NCI-H146 (cell line): ENCODE measurements at places on chromosomes 7 and 10.

DNA sequence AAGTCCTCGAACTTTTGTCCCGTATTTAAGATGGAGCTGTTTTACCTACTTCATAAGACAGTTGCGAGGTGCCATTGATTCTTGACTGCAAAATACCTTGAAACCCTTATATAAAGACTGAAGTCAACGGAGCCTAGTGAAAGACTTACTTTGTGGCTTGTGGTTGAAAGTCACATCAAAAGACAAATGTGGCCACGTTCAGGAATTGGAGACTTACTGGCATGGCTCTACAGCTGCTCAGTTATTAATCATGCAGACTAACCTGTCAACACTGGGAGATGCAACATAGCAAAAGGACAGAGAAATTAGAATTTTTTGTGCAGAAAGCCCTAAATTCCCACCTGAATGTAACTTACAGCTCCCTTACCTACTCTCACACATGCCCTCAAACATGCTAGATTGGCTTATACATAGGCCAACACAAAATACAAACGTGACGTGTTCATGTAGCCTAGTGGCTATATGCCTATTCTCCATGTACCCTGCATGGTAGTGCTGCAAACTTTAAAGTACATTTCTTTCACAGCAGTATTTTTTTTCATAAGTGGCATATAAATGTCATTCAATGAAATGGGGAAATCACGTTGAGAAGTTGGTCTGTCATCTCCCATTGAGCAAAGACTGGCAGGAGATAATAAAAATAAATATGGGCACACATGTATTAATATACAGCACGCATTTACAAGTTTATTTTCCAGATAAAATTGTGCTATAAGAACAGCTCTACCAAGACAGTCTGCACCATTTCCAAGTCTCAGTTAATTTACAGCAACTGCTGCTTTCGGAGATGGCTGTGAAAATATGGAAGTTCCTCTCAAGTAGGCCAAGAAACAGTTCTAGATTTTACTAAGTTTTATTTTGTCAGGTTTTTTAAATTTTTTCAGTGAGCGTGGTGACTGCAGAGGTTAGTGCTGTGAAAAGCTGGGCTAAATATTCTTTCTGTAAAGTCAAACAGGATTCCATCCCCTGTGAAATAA, 170.4 kb upstream of the C7orf33 start:
- no peak for DNase-seq

DNA sequence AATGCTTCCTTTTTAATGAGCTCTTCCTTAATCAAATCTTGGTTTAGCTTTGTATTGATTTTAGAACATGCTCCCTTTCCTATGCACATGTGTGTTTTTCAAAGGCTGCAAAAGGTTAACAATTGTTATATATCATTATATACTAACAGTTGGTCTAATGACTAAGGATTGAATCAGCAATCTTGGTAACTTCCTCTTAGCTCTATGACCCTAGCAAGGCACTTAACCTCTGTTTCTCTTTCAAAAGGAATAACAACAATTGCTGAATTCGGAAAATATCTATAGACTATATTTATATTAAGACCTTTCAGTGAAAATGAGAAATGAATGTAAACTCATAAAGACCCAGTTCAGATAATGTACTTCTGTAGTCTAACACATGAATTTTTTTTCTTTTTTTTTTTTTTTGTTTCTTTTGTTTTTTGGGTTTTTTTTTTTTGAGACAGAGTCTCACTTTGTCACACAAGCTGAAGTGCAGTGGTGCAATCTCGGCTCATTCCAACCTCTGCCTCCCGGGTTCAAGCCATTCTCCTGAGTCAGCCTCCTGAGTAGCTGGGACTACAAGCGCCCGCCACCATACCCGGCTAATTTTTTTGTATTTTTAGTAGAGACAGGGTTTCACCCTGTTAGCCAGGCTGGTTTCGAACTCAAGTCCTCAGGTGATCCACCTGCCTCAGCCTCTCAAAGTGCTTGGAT, 48.8 kb downstream of the HOXA1 start:
- no peak for DNase-seq

GRCh38 chr7:132685277-132685676, 109.0 kb upstream of the PLXNA4 start:
- DNase-seq = no peak

- no peak for DNase-seq
These were observed 381.2 kb upstream of the MGMT start for GRCh38 chr10:129085811-129086210.

GRCh38 chr10:63155388-63156020, 22.4 kb downstream of the NRBF2 start:
- no peak for DNase-seq

GRCh38 chr7:88357294-88357693, 50.6 kb upstream of the STEAP4 start:
- no peak for DNase-seq

DNA sequence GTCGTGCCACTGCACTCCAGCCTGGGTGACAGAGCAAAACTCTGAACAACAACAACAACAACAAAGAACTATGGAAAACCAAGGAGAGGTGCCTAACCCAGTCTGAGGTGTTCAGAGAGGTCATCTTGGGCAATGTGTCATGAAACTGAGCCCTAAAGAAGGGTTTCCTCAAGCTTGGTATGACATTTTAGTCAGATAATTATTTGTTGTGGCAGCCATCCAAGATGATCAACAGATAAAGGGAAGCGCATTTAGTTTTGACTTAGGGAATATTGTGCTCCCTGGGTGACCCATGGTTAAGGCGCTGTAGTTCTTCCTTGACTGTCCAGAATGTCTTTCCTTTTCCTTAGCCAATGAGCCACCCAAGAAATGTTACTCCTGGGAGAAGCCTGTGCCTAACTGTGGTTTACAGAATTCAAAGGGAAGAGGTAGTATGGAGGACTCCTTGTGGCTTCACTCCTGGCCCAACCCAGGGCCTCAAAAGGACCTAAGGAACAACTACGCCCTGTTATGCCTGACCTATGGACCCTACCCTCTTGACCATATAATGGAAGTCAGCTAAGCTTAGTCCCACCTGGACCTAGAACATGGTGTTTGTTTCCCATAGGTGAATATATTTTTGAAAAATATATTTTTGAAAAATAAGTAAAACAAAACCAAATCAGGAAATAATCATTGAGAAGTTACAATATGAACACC, 42.4 kb downstream of the TPST1 start:
- peak; percentile 4 for DNase-seq

DNA sequence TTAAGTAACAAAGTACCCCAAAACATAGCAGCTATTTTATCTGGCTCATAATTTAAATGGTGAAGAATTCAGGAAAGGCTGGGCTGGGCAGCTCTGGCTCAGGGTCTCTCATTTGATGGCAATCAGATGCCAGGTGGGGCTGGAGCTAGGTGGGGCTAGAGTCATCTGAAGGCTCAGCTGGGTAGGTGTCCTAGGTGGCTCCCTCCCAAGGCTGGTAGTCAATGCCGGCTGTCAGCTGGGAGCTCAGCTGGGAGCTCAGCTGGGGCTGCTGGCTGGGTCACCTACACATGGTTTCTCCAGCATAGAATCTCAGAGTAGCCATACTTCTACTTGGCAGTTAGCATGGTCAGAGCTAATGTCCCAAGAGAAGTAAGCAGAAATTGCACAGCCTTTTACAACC, 34.1 kb downstream of the OSBPL3 start:
- DNase-seq = peak; percentile 50

GRCh38 chr10:132173185-132173584, 13.6 kb upstream of the DPYSL4 start:
- no peak for DNase-seq

GRCh38 chr7:1743481-1744230, 73.6 kb downstream of the ELFN1 start:
- no peak for DNase-seq

GRCh38 chr7:29102558-29103151, 43.7 kb downstream of the CPVL start:
- peak; percentile 65 for DNase-seq

GRCh38 chr10:16646181-16647059, 124.7 kb upstream of the C1QL3 start:
- no peak for DNase-seq

GRCh38 chr7:120833546-120833945, 24.4 kb downstream of the TSPAN12 start:
- peak; percentile 1 for DNase-seq

- no peak for DNase-seq
These were observed 33.9 kb downstream of the MALSU1 start for GRCh38 chr7:23332910-23333612.

DNA sequence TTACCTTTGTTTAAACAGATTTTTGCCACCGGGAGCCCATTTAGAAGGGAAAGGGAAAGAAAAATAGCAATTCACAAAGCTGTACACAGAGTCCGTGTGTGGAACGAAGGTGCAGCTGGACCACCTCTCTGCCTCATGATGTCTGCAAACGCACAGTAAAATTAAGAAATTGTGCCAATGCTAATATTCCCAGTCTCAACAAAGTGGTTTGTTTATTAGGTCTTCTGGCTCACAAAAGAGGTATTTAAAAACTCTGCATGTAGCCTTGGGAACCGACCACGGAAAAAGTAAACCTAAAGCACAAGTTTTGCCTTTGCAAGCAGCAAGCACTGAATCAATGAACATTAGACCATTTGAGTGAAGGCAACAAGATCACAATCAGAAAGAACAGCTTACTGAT, 57.7 kb downstream of the CREB3L2 start:
- DNase-seq = no peak

GRCh38 chr7:143496263-143496662, 18.6 kb downstream of the TAS2R41 start:
- no peak for DNase-seq

GRCh38 chr7:116259156-116259870, 49.0 kb downstream of the TES start:
- no peak for DNase-seq

DNA sequence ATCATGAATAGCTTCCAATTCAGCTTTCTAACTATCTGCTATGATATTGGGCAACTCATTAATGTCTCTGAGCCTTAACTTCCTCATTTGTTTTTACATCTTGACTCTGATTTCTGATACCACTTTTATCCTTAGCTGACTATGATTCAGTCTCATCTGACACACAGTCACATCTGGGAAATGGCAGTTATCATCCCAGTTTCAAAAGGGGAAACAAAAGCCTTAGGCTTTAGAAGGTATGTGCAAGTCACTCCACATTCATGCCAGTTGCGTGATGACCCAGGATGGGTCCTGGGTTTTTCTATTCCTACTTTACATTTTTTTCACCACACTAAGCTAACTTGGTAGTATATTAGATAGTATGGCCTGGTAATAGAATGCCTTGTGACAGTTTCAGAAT, 12.7 kb downstream of the SCIN start:
- DNase-seq = no peak

DNA sequence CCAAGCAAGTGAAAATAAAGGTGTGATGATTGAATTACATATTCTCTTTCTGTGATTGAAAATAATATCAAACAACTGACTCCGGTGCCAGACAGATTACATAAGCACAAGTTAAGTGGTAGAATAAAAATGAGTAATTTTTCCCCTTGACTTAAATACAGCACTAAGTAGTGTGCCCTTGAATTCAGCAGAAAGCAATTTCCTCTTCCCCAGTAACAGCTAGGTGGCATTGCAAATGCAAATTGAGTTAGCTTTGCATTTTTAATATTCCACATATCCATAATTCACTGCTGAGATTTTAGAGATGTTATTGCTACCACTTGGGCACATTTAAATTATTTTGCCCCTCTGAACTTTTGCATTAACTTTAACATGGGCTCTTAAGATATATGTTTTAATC, 89.8 kb upstream of the NPVF start:
- no peak for DNase-seq

- no peak for DNase-seq
These were observed 510.0 kb upstream of the PHF14 start for GRCh38 chr7:10463701-10464100.

DNA sequence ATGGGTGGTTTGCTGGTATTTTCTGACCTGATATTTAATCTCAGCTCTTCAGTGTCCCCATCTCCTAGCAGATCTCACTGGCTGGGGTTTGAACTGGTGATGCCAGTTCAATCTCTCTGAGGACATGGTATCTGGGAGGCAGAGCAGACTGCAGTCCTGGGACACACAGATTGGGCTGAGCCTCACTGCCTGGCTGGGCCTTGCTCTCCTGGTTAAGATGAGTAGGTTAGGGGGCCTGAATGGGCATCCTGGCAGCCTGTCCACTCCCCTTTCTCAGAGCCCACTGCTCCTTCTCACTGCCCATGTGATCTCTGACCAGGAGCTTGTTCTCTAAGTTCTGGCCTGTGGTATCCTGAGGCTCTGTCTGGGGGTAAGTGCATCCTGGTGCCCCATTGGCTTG, 363.4 kb downstream of the GLRX3 start:
- DNase-seq = no peak

- DNase-seq = no peak
These were observed 92.7 kb upstream of the RET start for GRCh38 chr10:42984035-42984610.

- no peak for DNase-seq
These were observed 5.7 kb upstream of the OR6V1 start for GRCh38 chr7:143046426-143046851.

DNA sequence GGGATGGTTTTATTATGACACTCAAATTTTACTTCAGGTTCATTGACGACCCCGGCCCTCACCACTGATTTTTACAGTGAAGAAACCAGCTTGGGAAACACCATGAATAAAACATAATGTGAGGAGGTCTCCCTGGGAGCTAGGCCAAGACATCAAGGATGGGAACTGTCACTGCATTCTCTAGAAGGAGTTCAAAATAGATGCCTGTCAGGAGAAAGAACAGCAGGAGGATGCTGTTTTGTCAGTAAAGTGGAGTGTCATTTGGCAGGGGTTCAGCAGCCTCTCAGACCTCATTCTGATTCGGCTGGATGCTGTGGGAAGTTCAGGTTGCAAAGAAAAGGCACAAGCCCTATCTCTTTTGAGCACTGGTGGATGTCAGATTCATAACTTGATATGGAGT, 360.3 kb upstream of the C7orf33 start:
- DNase-seq = no peak

DNA sequence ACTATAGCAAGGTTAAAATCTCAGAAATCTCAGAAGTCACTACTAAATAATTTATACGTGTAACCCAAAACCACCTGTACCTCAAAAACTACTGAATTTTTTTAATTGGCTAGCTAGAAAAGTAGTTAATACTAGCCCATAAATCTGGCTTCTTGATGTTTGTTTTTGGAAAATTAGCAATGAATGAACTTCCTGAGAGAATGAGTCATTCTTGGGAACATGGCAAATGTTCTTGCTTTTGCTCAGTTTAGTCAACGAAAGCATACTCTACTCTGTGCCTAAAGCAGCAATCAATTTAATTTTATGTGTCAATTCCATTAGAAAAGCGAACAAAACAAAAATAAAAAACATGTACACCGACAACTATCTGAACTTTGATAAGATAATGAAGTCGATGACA, 69.2 kb downstream of the SEMA3E start:
- no peak for DNase-seq

DNA sequence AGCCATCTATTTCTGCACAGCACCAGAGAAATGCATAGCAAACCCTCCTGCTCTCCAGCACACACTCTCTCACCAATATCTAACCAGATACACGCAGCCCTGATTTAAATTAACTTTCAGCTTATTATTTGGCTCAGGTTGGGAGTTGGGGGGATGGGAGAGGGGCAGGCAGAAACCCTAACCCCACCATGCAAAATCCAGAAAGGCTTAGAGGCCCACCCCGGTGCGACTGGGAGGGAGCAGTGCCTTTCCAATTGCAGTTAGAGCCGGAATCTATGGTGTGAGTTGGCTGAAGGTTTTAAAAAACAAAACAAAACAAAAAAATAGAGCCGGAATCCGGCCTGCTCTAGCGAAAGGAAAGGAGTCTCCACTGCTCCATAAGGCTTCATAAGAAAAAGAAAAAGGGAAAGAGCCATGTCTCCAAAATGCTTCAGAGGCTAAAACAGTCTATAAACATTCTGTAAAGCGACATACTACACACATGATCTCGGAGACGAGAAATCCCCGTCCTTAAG, 2.9 kb downstream of the IGF2BP3 start:
- DNase-seq = no peak

- no peak for DNase-seq
These were observed 16.5 kb downstream of the GPR158 start for GRCh38 chr10:25191162-25191895.
